ENCODE measurements at places on chromosomes 2 and 18.

DNA sequence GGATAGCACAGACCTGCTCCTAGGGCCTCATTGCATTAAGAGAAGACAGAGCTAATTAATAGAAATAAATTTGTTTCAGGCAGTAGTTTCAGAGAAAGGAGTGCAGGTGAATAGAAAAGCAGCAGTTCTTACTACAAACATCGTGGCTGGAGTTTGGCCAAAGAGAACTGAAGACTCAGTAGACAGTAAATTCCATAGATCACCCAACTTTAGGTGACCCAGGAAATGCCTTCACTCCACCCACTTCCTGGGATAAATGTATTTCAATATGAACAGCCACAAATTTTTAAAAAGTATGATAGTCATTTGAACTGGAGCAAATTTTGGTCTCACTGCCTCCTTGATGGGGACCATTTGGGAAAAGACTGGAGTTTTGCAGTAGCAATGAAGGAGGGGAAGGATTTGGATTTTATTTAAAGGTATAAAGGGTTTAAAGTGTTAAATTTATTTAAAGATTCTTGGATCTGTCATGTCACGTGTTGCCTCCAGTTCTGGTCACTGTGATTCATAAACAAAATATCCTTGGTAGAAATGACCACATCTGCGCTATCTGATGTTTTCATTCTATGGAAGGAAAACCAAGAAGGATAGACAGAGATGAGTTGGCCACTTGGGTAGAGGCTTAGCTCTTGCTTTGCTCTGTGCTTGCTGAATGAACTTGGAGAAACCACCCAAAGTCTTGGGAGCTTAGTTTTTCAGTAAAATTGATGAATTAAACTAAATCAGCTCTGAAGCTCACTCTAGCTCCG is 390.2 kb downstream of the THSD7B start:
- no peak for DNase-seq

GRCh38 chr18:3595369-3596273 is 145.6 kb downstream of the TGIF1 start:
- peak; percentile 79 for DNase-seq

- DNase-seq, result no peak
Observed at GRCh38 chr2:199219551-199219950, 238.2 kb downstream of the SATB2 start.

- no peak for DNase-seq
Observed at GRCh38 chr18:13409026-13409425, 190.5 kb downstream of the LDLRAD4 start.

DNA sequence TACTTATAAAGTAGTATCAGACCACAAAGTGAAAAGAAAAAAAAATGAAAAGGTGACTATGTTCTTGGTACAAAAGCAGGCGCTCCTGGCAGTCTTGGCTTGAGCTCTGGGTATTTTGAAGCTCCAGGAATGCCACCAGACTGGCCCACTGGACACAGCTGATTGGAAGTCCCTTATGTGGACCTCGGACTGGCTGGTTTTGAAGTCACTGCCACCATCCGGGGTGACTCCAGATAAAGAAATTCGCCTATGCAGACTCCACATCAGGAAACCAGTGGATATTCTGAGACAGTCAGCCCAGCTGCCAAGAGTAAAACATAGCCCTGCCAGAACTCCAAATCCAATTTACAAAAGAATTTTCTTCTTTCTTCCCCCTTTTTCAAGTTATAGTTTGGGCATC is 28.0 kb downstream of the ACKR3 start:
- no peak for DNase-seq

DNA sequence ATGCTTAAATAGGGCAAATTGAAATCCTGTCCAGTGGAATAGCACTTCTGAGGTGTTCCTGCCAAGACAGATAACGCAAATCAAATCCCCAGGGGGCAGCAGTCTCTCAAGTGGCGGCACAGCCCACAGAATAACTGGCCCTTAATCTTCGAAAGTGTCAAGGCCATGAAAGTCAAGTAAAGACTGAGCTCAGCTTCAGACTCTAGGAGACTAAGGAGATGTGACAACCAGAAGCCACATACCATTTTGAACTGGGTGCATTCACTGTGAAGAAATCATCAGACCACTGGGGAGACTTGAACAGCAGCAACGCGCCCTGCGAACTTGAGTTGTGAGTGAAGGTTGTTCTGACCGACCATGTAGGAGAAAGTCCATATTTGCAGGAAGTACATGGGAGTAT is 66.0 kb upstream of the ASAP2 start:
- no peak for DNase-seq

GRCh38 chr18:68234676-68235075 is 480.2 kb downstream of the TMX3 start:
- no peak for DNase-seq

- no peak for DNase-seq
Observed at GRCh38 chr2:208129744-208130711, at the start of gene CRYGC. TSS of gene CRYGC (minus strand) at chr2:208129828. CDS start at chr2:208129792, 36 bp downstream.

GRCh38 chr2:66771359-66771976 is 336.5 kb downstream of the MEIS1 start:
- DNase-seq, result no peak

DNA sequence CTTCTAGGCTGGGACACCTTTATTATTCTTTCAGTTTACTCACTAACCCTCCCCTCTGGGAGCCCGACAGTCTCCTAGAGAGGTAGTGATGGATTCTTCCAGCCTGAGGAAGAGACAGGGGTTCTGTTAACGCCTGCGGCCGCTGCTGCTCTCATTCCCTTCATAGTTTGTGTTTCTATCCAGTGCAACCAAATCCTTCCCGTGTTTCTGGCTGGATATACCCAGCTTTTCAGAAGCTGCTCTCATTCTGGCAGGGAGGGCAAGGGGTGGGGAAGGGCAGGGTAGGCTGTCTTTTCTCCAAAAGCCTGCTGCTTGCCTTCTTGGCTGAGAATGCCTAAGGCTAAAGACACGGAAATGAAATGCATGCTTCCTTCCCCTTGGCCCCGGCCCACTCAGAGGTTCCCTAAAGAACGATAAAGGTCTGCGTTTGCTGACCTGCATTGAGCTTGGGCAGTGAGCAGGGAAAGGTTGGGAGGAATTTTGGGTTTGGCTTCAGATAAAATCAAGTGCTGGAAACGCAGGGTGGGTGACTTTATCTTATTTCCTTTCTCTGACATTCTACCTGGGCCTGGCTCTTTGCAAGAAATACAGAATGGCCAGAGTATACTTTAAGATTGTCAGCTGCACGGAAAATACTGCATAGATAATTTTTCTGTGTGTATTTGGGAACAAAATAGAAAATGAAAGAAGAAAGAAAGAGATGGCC is 390.9 kb downstream of the NBAS start:
- DNase-seq, result no peak

- no peak for DNase-seq
Observed at GRCh38 chr2:232388324-232388891, 9.9 kb downstream of the ALPP start.

DNA sequence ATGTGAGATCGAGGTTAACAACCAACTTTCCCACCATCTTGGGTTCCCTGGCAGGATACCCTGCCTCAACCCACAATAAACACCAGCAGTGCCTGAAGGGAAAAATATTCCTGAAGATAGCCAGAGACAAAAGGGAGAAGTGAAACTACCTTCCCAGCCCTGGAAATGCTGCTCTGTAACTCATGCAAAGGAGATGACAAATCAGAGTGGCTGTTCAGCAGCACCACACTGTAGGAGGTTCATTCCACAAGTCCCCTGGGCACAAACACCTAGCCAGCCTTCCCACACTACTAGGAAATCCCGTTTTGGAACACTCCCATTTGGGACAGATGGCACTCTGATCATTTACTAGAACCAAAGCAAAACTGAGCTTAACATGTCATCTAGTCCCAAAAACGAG is 190.7 kb upstream of the RBBP8 start:
- DNase-seq, result no peak

DNA sequence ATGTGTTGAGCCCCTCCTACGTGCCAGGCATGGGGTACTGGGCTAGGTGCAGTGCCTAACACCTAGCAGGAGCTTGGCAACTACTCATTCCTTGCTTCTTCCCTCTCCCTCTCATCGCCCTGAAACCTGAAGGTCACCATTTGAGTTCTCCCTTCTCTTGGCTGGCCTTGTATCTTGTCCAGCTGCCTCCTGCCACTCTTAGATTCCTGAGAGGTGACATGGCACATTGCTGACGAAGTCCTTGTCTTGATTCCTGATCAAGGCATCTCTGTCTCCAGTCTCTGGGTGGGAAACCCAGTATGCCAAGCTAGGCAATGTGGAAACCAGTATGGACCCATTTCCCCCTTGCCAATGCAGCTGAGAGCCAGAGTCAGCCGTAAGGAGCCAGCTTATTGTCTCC is 9.0 kb upstream of the EFR3B start:
- no peak for DNase-seq

DNA sequence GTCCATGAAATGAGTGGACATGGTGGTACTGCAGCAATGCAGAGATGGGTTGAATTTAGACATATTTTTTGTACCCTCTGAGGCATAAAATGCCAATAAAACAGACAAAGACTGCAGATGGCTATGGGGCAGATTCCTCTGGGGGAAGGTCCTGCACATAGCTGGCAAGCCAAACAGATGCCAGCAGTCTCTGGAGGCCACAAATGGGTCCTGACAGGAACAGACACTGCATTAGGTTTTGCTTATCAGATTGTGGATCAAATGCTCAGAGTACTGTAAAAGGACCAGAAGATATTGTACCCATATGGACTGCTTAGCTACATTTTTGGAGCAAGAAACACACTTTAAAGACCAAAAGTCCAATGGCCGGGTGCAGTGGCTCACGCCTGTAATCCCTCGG is 40.9 kb upstream of the ORC2 start:
- DNase-seq, result no peak

- DNase-seq, result no peak
Observed at GRCh38 chr18:59712311-59712710, 15.1 kb upstream of the CCBE1 start.

DNA sequence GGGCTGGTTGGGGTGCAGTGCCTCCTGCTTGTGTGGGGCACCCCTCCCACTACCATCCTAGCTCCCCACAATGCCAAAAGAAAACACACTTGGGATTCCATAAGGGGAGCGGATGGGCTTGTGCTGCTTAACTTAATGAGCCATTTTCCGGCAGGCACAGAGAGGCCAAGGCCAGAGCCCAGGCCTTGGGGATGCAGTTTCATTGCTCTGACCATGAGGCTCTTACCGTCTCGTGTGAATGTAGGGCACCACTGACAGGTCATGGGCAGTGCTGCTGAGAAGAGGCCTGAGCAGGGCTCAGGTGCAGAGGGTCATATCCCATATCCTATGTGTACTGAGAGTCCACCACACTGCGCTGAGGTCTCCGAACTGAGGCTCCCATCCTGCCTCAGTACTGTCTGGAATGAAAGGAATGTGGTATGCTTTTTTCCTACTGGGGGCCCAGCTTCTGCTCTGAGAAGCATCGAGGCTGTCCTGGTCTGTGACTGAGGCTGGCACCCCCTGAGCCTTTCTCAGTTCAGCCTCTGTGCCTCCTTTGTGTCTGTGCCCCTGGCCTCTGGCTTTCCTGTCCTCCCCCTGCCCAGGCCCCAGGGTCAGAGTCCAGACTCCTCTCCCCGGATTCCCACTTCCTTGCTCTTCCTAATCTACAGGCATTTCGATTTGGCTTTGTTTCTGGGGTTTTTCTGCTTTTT is 45.2 kb upstream of the MAPRE3 start:
- no peak for DNase-seq

- peak; percentile 50 for DNase-seq
Observed at GRCh38 chr2:212686285-212686895, 147.8 kb upstream of the ERBB4 start.

DNA sequence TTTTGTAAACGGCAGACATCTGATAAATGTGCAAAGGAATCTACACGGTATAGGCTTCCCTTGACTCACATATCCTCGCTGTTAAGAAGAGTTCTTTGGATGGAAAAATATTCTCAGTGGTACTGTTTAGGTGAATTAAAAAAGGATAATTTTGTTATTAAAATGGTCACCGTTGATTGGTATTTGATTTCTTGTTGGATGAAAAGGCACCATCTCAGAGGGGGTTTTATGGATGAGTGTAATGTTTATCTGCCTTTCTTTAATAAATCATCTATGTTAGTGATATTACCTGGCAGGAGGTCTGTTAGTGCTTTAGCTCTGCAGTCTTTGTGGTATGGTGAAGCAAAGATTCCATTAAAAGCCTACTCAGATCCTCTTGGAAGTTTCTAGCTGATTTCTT is 92.3 kb downstream of the MGAT5 start:
- DNase-seq, result no peak

GRCh38 chr2:104863468-104864279 is 9.8 kb downstream of the POU3F3 start:
- no peak for DNase-seq

GRCh38 chr2:58584606-58585118 is 343.5 kb upstream of the FANCL start:
- DNase-seq, result no peak

DNA sequence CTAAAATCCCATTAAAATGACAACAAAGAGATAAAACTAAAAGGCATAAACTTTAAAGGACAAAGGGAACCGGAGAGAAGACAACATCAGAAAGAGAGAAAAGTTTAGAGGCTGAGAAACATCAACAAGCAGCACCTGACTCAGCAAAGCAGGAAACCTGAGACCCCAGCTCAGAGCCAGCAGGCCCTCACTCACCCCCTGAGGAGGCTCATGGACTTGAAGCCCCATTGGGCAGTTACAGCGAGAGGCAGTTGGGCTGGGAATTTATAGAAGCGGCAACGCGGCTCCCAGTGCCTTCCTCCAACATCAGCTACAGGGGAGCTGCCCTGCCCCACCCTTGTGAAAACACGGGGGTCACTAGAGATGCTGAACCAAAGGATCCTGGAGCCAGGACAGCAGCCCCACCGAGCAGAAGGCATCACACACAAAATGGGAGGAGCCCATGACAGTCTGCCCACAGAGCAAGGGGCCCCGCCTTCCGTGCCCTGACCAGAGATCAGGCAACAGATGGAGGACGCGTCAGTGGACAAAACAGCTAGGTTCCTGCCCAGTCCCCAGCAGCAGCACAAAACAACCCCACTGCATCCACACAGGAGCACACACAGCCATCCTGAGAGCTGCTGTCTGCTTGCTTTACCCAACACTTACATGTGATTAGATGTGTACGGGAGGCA is 52.7 kb downstream of the CMPK2 start:
- no peak for DNase-seq

GRCh38 chr2:84526562-84526961 is 10.3 kb downstream of the DNAH6 start:
- DNase-seq, result no peak
